AML-193 (cell line): ENCODE measurements at places on chromosomes 6 and 20.

- DNase-seq = no peak
Observed at GRCh38 chr6:105836379-105836778, 249.8 kb upstream of the PRDM1 start.

- no peak for DNase-seq
Observed at GRCh38 chr20:59064214-59064722, 21.7 kb upstream of the PRELID3B start.

- no peak for DNase-seq
Observed at GRCh38 chr6:142395768-142396231, 94.0 kb downstream of the ADGRG6 start.

DNA sequence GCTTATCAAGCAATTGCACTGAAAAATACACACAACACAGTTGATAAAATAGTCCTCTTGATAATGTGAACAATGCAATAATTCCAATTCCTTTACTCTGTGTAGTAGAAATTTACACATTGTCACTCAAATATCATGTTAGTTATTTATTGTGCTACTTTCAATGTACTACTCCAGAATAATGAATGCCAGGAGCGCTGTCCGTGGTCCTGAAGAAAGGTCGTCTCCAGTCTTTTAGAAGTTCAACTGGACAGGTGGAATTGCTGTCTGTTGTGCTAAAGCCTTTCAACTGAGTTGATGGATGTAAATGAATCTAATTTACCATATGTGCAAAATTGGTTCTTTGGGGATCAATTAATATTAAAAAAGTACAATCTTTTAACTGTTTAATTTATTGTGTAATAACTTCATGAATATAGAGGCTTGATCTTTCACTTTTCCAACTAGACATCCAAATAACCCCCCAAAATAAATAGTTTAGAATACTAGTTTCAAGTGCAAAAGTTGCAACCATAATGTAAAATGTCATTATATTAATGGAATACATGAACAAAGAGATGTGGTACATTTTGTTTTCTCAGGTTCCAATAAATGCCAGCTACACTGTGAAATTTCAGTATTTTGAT lies 3.2 kb downstream of the GRIK2 start:
- peak; percentile 47 for DNase-seq

GRCh38 chr6:141212296-141212695 lies 920.4 kb upstream of the GJE1 start:
- DNase-seq = no peak

DNA sequence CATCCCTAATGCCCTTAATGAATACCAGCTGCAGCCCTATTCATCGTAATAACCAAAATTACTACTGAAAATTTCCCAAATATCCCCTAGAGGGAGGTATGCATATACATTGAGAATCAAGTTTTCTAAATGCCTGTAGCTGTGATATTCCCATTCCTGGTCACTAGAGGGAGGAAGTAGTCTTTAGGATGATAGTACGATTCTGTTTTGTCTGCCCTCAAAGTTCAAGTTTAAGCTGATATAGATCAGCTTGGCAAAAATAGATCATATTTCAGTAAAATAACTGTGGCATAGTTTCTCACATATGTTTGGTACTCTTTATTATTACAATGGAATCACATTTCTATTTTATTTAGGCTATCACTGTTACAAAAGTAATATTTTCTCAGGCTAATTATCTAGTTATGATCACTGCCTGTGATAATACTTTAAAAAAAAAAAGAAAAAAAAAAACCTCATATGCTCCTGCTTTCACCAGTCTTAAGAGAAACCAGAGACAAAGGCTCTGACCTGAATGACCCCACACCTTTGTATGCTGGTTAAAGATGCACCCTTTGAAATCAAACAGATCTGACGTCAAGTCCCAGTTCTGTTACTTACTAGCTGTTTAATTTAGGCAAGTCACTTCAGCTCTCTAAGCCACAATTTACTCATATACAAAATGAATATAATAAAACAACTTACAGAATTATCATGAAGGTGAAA lies 11.0 kb downstream of the TSPYL1 start:
- DNase-seq = peak; percentile 98

- peak; percentile 87 for DNase-seq
Observed at GRCh38 chr6:151004383-151005024, 139.0 kb downstream of the MTHFD1L start.

- DNase-seq = no peak
Observed at GRCh38 chr6:168047841-168048723, 30.9 kb downstream of the FRMD1 start.

GRCh38 chr6:129252377-129253071 lies 369.6 kb downstream of the LAMA2 start:
- DNase-seq = no peak

- DNase-seq = no peak
Observed at GRCh38 chr6:5096482-5096881, 11.3 kb downstream of the PPP1R3G start.

GRCh38 chr6:62740596-62740995 lies 454.6 kb upstream of the KHDRBS2 start:
- DNase-seq = no peak

- no peak for DNase-seq
Observed at GRCh38 chr20:25024171-25024570, 31.6 kb upstream of the APMAP start.

GRCh38 chr6:158926414-158926813 lies 73.6 kb downstream of the RSPH3 start:
- DNase-seq = no peak

- DNase-seq = peak; percentile 66
Observed at GRCh38 chr6:41801380-41801779, 13.9 kb downstream of the TOMM6 start.

GRCh38 chr6:111832833-111833418 lies 40.3 kb downstream of the FYN start:
- DNase-seq = no peak

DNA sequence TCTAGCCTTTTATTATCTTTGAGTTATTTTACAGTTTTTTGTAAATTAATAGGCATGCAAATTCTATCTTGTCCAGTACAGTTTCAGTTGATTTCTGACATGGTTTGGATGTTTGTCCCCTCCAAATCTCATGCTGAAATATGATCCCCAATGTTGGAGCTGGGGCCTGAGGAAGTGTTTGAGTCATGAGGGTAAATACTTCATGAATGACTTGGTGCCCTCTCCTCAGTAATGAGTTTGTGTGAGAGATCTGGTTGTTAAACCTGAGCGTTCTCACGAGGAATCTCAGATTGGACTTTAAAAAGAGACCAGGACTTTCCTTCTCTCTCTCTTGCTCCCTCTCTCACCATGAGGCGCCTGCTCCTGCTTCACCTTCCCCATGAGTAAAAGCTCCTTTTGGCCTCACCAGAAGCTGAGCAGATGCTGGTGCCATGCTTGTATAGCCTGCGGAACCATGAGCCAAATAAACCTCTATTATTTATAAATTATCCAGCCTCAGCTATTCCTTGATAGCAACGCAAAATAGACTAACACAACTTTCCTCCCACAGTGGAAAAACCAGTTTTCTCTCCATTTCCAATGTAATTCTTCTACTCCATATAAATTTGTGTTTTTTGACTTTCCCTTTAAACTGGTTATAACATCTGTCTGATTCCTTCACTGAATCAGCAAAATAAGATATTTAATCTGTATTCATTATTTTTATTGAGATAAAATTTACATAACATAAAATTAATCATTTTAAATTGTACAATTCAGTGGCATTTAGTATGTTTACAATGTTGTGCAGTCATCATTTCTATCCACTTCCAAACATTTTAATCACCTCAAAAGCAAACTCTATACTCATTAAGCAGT lies 78.7 kb upstream of the PRSS16 start:
- no peak for DNase-seq

- peak; percentile 44 for DNase-seq
Observed at GRCh38 chr6:25927756-25928216, 2.7 kb downstream of the SLC17A2 start.
